ENCODE measurements at places on chromosomes 2 and 18.

- no peak for DNase-seq
Observed at GRCh38 chr18:50869150-50869549, 9.8 kb upstream of the ME2 start.

- no peak for DNase-seq
Observed at GRCh38 chr2:110979471-110980338, 141.0 kb upstream of the BCL2L11 start.

DNA sequence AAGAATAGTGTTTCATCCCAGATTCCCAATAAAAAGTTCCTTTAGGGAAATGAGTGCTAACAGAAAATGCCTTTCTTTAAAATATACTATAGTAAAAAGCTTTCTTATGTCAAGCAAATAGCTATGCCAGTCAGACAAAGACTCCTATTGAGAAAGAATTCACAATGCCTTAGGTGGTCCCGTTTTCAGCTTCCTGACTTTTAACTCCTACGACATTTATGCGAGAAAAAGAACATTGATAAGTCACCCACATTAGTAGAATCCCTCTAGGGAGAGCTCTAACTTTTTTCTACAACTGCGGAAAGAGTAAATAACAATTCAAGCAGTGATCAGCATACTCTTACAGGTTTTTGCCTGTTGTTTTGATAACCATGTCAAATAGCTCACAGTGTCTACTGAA lies 750.8 kb upstream of the ACVR2A start:
- DNase-seq = no peak

- no peak for DNase-seq
Observed at GRCh38 chr18:5895299-5895875, at the start of gene TMEM200C. Gene TMEM200C (minus strand): TSS chr18:5895522. CDS start chr18:5892063, 3,459 bp downstream.

GRCh38 chr18:498931-499775 lies 1.3 kb downstream of the COLEC12 start:
- DNase-seq = no peak

DNA sequence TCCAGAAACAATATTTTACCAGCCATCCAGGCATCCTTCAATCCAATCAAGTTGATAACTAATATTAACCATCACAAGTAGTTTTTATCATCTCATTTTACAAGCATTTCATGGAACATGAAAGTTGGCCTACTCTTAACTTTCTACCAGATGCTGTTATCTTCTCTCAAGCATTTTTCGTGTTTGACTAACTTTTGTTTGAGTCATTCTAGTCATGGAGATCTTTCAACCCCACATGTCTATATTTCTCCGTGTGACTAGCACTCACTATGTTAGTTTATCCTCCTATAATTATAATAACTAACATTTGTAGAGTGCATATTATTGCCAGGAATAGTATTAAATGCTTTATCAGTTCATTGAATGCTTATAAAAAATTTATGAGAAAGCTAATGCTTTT lies 307.0 kb upstream of the CWC22 start:
- no peak for DNase-seq

GRCh38 chr2:236558993-236559978 lies 10.3 kb upstream of the ACKR3 start:
- no peak for DNase-seq

- DNase-seq = no peak
Observed at GRCh38 chr2:45568935-45569334, 42.1 kb downstream of the SRBD1 start.

- DNase-seq = peak; percentile 75
Observed at GRCh38 chr2:160282063-160282580, 82.0 kb upstream of the ITGB6 start.

- no peak for DNase-seq
Observed at GRCh38 chr2:75592888-75593287, 32.1 kb upstream of the EVA1A start.

- DNase-seq = no peak
Observed at GRCh38 chr18:56246916-56247315, 391.5 kb downstream of the TXNL1 start.

DNA sequence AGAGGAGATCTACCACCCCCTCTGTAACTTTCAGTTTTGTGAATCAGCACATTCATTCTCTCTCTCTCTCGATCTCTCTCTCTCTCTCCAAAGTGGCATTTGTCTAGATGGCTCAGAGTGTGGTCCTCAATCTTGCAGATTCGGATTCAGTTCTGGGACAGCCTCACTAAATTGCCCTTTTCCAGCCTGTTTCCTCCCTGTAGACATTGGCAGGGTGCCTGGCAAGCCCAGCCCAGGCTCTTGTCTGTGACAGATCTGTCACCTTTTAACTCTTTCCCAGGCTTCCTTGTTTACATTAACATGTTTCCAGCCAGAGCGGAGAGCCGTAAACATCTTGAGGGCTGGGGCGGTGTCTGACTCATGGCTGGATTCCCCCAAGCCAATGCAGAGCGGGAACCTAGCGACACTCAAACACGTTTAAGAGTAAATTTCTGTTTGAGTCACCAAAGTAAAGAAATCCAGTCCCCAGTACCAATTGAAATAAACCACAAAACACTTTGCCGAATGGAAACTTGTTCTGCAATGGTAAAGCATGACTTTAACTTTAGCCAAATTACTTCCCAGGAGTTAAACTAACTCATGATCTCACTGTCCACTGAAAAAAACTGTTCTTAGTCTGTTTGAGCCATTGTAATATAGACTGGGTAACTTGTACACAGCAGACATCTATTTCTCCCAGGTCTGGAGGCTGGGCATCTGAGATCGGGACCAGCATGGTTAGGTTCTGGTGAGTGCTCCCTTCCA lies 6.6 kb upstream of the CYP27C1 start:
- DNase-seq = no peak

- no peak for DNase-seq
Observed at GRCh38 chr18:22411446-22411845, 6.3 kb downstream of the CTAGE1 start.

DNA sequence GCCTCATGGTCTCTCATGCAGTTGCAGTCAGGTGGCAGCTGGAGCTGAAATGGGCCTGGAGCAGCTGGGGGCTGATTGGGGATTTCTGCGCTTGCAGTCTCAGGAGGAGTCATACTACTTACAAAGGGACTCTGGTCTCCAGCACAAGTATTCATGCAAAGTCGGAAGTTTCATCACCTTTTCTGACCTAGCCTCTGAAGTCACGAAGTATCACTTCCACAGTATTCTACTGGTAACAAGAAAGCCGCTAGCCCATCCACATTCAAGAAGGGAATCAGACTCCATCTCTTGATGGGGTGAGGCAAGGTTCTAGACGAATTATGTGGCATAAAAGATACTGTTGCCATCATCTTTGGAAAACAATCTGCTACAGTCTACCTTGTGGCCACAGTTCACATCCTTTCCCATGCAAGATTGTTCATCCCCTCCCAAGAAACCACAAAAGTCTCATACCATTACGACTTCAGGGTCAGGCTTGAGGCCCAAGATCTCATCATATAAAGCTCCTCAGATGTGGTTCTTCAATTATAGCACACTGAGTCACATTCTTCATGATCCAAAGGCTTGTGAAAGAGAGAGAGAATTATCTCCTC lies 95.3 kb downstream of the SMC6 start:
- no peak for DNase-seq

GRCh38 chr2:223727562-223727961 lies 109.8 kb downstream of the AP1S3 start:
- peak; percentile 49 for DNase-seq

DNA sequence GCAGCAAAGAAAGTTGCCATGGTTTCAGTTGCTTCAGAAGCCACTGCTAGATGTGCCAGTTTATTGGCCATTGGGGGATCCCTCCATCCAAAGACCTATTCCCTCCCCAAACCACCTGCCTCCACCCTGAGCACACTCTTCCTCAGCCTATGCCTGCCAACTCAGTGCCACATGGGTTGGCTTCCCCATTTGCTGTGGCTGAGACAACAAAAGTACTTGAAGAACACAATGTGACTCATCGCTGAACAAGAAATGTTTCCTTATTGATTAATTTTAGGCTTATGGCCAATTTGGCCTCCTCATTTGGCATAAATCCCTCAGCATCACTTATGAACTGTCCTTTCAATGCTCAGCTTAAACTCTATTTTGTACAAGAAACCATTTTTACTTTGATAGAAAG lies 215.9 kb downstream of the TMEM247 start:
- no peak for DNase-seq

DNA sequence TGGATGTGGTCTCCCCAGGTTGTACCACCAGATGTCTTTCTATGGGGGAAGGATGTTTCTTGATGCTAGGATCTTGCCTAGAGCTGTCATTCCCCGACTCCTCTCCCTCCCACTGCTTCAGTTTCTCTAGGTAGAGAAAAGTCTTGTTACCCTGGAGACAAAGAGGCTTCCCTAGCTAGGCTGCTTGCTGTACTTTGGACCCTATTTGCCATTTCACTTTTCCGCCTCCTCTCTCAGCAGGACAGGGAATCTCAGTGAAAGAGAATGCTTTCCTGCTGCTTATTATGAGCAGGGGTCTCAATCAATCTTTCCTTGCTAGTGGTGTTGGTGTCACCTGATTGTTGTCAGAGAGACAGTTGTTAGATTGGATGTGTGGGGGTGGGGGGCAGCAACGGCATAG lies 818.8 kb upstream of the GYPC start:
- no peak for DNase-seq

DNA sequence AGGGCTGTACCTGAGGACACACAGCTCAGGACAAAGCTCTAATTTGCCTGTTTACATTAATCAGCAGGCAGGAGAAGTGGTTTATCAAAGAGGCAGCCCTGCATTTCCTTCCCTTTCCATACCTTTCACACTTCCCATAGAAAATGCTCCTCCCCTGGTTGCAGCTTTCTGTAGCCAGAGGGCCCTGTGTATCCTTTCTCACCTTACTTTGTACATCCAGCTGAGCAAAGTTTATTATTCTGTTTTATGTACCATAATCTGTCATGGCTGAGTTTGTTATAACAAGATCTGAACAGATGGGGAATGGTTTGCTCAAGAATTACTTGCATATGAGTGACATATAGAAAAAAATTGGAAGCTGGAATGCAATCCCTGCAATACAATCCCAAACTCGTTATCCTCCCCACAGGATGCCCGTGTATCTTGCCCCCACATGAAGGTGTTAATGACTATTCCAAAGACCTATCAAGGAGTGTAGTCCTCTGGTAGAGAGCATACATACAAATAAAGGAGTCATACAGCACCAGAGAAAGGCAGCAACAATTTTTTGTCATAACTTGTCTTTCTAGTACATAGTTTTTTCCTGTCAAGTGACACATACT lies 1025.8 kb upstream of the KLHL29 start:
- DNase-seq = no peak

GRCh38 chr2:186919296-186919695 lies 70.3 kb upstream of the ZSWIM2 start:
- DNase-seq = no peak

GRCh38 chr2:12552092-12552491 lies 164.6 kb upstream of the TRIB2 start:
- DNase-seq = no peak

DNA sequence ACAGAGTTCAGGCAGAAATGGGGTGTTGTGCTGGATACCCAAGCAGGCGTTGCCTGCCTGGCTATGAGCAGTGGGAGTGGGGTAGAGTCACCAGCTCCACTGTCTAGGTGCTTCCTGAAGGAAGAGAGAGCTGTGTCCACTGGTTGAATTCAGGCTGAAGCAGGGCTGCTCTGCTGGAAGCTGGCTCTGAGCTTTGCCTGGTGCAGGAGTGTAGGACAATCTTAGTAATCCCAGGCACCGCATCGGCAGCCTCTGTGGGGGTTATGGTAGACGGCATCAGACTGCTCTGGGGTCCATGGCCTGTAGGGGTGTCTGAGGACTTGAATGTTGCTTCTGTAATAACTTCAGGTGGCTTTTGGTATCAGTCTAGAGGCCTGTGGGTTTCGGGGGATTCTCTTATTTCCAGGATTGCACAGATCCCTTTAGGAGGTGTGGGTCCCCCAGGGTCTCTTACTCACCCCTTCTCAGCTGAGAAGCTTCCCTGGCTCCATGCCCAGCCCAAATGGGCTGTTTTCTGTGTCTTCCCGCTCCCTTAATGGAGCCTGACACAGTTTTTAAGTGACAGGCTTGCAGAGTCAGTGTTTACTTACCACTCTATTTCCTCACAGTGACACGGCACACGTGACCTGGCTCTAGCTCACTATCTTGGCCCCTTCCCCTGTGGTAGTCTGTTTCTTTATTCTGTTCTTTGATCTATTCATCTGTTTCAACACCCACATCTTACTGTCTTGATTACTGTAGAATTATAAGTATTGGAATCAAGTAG lies 644.3 kb downstream of the CBLN2 start:
- no peak for DNase-seq

GRCh38 chr2:112156152-112156986 lies 18.2 kb downstream of the FBLN7 start:
- DNase-seq = no peak

- no peak for DNase-seq
Observed at GRCh38 chr2:120064664-120065063, 51.8 kb downstream of the EPB41L5 start.

DNA sequence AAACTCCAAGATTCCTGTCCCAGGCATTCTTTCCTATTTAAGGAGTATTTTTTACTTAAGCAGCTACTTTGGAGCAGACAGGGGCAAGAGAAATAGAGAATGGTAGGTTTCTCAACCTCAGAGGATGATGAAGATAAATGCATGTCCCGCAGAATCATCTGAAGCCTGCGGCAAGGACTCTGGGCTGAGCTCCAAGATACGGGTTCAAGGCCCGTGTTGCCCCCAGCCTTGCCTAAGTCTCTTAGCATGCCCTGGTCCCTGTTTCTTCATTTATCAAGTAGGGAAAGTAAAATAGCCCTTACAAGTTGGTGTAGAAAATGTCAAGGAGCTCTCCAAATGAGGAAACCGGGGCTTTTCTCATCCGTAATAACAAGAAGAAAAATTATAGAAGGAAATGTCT lies 214.0 kb downstream of the KLHL29 start:
- DNase-seq = no peak

GRCh38 chr2:143140864-143141661 lies 11.8 kb downstream of the ARHGAP15 start:
- DNase-seq = peak; percentile 51

DNA sequence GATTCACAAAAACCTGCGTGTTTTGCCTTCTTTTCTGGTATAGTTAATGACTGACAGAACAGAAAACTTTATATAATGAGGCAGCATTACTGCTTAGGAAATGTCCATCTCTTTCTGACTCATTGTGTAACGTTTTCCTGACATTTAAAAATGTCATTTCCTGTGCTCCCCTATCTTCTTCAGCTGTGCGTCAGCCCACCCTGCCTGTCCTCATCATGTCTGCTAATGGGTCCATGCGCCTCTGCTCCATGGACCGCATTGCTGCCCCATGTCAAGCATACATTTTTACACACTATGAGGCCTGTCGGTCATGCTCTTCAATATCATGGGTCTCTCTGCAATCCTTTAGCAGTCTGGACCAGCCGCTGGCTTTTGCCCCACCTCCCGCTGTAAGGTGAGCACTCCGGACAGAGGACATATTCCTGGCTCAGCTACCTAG lies 234.3 kb downstream of the CDCA7 start:
- no peak for DNase-seq

Data from AML-193 (cell line).